ENCODE measurements at places on chromosomes 6 and 20.

DNA sequence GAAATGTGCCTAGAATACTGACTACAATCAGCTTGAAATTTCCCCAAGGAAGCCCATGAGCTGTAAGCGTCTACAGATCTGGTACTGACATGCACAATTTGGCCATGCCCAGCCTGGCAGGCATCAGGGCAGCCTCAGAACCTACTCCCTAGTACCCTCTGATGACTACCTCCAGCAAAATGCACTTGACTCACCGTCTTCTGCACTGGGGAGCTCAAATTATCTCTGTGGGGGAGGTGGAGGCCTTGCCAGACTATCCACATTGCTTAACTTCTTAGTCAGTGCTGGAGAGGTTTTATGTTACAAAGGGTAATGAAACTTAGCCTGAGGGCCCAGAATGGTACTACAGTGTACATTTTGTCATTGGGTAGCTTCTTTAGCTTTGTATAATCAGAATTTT, 126.0 kb upstream of the ADGRF1 start:
- DNase-seq = no peak

DNA sequence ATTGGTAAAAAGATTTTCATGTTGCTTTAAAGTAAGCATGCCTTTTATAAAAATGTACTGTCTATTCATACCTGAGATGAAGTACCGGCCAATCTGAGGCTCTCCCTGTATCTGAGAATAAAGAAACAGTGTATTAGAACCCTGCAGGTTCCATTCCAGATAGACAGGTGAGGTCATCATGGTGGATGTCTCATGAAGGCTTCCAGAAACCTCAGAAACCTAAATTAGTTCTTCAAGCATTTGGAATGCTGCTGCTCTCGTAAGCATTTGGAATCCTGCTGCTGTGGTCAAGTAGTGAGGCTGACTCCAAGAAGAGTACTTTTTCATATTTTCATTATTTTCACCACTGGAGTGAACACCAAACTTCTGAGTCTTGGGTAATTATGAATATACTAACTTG, 642.3 kb downstream of the MAFB start:
- DNase-seq = no peak

- no peak for DNase-seq
Observed at GRCh38 chr6:88483424-88483823, 317.3 kb upstream of the CNR1 start.

DNA sequence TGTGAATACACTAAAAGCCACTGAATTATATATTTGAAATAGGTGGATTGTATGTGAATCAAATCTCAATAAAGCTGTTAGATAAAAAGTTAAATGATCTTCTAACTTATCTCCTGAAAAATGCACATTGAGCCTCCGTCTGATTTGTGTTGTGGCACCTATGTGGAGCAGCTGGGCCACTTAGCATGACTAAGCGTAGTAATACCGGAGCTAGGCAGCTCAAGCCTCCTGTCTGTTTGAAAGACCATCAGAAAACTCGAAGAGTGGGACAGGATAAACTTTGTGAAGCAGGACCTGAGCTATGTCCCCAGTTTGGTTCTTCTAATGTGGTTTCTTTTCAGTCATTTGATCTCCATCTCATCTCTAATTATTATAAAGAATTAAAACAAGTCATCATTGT, 11.0 kb upstream of the NOL7 start:
- no peak for DNase-seq

DNA sequence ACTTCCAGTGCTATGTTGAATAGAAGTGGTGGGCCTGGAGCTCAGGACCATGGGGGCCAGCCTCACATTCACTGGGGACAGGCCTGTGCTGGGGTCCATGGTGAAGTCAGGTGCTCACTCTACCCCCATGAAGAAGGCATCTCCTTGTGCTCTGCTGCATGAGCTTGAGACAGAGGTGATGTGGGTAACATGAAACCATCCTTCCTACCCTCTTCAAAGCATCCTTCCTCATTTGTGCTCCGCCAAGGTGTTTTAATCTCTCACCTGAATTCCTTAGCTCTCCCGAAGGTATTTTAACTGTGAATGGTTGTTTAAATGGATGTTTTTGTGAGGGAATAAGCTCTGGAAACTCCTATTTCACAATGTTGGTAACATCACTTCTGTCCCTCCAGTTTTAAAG, 209.6 kb upstream of the PCSK2 start:
- DNase-seq = no peak

GRCh38 chr20:22062874-22063273, 357.4 kb downstream of the PAX1 start:
- DNase-seq = no peak

DNA sequence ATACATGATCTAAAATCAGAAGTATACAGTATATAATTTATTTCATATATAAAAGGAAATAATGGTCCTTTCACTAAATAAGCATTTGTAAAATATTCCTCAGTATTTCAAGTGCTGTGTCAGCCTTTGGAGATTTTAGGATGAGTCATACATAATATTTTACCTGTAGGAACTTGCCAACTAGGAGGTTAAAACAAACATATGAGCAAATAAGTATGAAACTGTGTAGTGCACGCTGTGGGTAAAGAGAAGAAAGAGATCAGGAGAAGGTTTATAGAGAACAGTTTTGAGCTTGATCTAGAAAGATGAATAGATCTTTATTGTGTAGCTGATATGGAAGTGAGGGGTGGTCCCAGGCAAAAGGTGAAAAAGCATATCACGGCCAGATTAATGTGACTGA, 169.9 kb upstream of the RNF217 start:
- DNase-seq = no peak

DNA sequence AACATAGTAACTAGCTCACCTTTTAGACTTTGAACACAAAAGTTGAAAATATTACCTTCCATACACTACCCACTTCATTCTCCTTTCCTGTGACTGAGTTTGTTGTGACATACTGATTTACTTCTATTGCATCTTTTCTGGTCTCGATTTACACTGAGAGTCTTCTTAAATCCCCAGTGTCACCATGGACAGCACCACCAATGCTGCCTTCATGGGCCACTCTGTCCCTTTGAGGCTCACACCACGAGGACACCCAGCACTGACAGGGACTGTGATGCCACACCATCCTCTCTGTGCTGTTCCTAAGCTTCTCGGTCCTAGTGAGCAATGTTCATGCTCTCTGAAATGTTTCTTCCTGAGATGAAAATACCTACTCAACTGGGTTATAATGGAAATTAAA, 337.1 kb upstream of the IRAK1BP1 start:
- no peak for DNase-seq

DNA sequence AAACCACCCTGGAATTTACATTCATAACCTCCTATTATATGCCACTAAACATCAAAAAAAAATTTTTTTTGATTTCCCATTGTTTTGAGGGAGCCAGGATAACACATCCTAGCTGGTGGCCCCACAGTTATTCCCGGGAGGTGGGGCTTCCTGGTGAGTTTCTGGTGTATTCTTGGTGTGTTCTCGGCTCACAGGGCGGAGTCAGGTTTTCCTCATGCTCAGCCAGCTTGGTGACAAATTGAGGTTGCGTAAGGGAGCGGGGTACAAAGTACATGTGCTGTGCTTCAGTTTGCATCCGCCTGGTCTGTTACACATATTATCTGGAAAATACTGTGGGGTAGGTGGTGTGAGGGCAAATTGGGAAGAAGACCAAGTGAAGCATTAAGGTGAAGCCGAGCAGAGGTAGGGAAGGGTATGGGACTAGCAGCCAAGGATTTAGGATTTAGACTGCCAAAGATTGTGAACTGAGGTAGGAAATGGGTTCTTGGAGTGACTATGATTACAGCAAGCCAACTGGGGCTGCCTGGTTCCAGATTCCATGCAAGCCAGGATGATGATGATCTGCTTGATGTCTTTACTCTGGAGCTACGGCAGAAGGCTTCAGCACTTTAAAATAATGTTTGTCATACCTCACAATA, 46.2 kb upstream of the EEF1A1 start:
- no peak for DNase-seq

- DNase-seq = no peak
Observed at GRCh38 chr6:35669451-35670045, 19.2 kb downstream of the FKBP5 start.

- DNase-seq = no peak
Observed at GRCh38 chr20:6579824-6580223, 187.7 kb upstream of the BMP2 start.
